ENCODE measurements at places on chromosomes 4 and X.

DNA sequence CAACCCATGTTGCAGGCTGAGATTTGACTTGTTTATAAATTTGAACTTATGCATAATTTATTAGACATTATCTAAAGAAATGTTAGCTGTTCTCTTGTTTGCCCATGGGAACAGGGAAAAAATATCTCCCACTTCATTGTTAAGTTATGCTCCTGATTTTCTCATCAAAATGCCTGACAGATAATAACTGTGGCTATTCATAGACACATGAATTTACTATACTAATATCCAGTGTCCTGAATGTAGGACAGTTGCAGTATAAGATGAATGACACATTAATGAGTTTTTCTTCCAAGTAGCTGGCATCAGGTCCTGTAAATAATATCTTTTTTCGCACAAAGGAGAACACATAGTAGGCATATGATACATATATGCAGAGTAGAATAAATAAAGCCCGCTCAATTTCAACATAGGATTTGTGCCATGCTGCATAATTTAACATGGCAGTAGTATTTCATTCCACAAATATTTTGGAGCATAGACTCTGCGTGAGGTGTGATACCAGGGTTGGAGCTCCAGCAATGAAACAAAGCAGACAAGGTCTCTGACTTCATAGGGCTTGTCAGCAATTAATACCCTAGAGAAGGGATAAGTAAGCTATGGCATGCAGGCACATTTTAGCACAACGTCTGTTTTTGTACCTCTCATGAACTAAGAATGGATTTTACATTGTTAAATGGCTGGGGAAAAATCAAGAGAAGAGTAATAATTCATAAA lies 40.4 kb upstream of the DDX53 start:
- H3K4me3 ChIP-seq: no peak overlapping the region
- no peaks in the 10 kb centered on the region for H3K36me3 ChIP-seq
- H3K27me3 ChIP-seq: no peaks in the 10 kb centered on the region
- no peak overlapping the region for H3K27ac ChIP-seq

DNA sequence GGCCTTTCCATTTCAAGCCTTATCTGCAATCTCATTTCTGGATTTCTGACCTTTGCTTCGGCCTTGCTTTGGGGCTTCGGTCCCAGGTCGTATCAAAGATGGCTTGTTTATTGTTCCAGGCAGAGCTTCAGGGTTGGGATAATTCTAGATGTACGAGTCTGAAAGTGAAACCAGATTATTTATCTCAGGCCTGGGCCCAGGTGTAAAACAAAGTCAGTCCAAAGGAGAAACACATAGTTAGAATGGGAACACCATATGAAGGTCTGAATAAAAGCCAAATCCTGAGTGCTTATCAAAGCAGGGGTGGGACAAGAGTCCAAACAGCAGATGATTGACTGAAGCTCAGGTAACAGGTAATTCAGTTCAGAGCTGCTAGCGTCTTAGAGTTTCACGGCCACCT lies 17.1 kb downstream of the PRIMPOL start:
- H3K27ac ChIP-seq: no peak overlapping the region
- no peaks in the 10 kb centered on the region for H3K27me3 ChIP-seq
- H3K36me3 ChIP-seq: peaks cover 4% of the 10 kb centered on the region
- H3K4me1 ChIP-seq: no peaks in the 10 kb centered on the region

- DNase-seq: no peak
- peaks cover 39% of the 10 kb centered on the region for H3K4me1 ChIP-seq
- no peaks in the 10 kb centered on the region for H3K36me3 ChIP-seq
- no peak overlapping the region for H3K4me3 ChIP-seq
- no peaks in the 10 kb centered on the region for H3K27me3 ChIP-seq
- H3K27ac ChIP-seq: no peak overlapping the region
Observed at GRCh38 chr4:70997546-70997945, 4.1 kb downstream of the DCK start.

DNA sequence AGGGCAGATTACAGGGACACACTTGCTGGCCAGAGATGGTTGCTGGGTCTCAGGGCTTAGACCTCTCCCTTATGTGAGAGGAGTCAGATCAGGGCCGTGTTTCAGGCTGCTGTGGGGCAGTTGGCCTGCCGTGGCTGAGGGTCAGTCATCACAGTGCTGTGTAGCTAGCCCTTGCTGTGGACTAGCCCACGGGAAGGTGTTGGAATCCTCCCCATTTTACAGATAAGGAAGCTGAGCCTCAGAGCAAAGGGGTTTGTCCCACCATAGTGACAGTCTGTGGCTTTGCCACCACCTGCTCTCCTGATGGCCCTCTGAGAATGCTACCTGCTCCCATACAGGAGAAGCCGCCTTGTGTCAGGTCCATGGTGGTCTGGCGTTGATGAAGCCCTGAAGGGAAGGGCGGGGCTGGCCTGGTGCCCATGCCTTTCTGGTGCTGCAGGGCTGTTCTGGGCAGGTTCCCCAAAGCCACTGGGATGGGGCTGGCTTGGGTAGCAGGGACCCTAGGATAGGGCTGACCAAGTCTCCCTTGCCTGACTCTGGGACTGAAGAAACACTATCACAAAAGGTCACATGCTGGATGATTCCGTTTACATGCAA lies 2.4 kb upstream of the FAM53A start:
- peaks cover 13% of the 10 kb centered on the region for H3K36me3 ChIP-seq
- no peak for DNase-seq
- no peak overlapping the region for H3K4me3 ChIP-seq
- no peak overlapping the region for H3K27ac ChIP-seq
- H3K4me1 ChIP-seq: peaks cover 28% of the 10 kb centered on the region

- no peaks in the 10 kb centered on the region for H3K4me1 ChIP-seq
- no peaks in the 10 kb centered on the region for H3K27me3 ChIP-seq
- DNase-seq: no peak
Observed at GRCh38 chrX:71665747-71666146, 1.6 kb upstream of the LOC101059915 start.

- H3K27ac ChIP-seq: no peak overlapping the region
- H3K4me3 ChIP-seq: no peak overlapping the region
- H3K36me3 ChIP-seq: no peaks in the 10 kb centered on the region
- no peak for DNase-seq
- H3K4me1 ChIP-seq: 0 out of 2 replicates have a peak, but pooled peaks cover 8% of the 10 kb centered on the region
- H3K27me3 ChIP-seq: no peaks in the 10 kb centered on the region
Observed at GRCh38 chr4:101292214-101292613, 55.1 kb downstream of the PPP3CA start.

DNA sequence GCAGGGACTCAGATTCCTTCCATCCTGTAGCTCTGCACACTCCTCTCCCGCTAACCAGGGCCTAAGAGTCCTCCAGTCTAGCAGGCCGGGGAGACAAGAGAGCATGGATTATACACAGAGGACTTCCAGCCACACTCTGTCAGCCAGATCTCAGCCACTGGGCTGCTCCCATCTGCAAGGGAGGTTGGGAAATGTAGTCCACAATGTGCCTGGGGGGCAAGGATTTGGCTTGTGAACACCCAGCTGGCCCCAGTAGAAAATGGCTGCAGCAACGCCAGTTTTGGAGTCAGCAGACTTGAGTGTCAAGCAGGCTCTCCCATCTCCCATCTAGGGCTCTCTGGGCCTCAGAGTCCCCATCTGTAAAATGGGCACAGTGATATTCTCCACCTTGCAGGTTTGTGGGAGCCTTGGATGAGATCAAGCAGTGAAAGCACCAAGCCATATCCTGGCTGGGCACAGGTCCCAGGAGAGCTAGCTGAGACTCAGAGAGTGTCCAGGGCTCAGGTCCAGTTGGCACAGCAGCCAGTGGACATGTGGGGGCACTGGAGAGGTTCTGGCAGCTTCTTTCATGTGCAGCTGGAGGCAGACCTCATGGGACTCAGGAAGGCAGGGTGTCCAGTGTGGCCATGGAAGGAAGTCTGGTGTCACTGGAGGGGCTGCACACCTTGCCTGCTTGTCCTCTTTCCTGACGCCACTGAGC lies 14.6 kb downstream of the PSAPL1 start:
- no peak overlapping the region for H3K4me3 ChIP-seq
- peaks cover 6% of the 10 kb centered on the region for H3K4me1 ChIP-seq
- no peak for DNase-seq
- H3K27ac ChIP-seq: no peak overlapping the region
- peaks cover 3% of the 10 kb centered on the region for H3K27me3 ChIP-seq

DNA sequence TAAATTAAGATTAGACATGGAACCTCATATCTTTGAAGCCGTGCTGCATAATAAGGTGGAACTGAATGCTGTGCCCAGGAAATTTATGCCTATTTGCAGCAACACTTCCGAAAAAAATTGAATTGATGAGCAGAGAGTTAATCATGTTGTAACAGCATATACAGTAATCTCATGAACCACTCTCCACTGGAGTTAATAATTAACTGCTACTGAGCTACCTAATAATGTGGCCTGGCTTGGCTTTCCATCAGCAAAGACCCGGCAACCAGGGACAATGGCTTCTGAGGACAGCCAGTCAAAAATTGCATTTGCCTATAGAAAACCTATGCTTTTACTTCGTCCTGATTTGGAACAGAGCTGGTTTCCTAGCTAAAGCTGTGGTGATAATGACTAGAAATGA lies 63.8 kb upstream of the GATB start:
- no peak overlapping the region for H3K4me3 ChIP-seq
- H3K27ac ChIP-seq: no peak overlapping the region
- H3K4me1 ChIP-seq: peaks cover 8% of the 10 kb centered on the region
- no peaks in the 10 kb centered on the region for H3K36me3 ChIP-seq

DNA sequence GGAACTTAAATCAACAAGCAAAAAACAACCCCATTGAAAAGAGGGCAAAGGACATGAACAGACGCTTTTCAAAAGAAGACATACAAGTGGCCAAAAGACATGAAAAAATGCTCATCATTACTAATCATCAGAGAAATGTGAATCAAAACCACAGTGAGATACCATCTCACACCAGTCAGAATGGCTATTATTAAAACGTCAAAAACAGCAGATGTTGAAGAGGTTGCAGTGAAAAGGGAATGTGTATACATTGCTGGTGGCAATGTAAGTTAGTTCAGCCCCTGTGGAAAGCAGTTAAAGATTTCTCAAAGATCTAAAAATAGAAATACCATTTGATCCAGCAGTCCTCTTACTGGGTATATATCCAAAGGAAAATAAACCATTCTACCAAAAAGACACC lies 22.6 kb downstream of the RTL9 start:
- no peaks in the 10 kb centered on the region for H3K36me3 ChIP-seq
- no peak for DNase-seq
- H3K4me1 ChIP-seq: no peaks in the 10 kb centered on the region
- H3K27me3 ChIP-seq: no peaks in the 10 kb centered on the region
- H3K27ac ChIP-seq: no peak overlapping the region
- no peak overlapping the region for H3K4me3 ChIP-seq

DNA sequence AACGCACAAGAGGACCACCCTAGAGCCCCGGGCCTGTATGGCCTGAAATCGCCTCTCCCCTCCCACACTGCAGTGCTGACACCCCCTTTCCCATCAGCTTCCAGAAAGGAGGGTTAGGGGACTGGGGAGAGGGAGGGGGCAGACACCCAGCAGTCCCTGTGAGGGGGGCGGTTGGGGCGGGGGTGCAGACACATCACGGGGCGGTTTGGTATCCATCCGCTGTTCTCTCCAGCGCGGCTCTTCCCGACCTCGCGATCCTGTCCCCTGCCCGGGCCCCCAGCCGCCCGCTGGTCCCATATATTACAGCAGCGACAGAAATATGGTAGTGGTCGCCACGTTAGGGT lies 404 bp upstream of the GPRASP2 start:
- no peak overlapping the region for H3K27ac ChIP-seq
- DNase-seq: no peak
- H3K4me3 ChIP-seq: no peak overlapping the region
- no peaks in the 10 kb centered on the region for H3K36me3 ChIP-seq
- H3K27me3 ChIP-seq: no peaks in the 10 kb centered on the region
- H3K4me1 ChIP-seq: no peaks in the 10 kb centered on the region

DNA sequence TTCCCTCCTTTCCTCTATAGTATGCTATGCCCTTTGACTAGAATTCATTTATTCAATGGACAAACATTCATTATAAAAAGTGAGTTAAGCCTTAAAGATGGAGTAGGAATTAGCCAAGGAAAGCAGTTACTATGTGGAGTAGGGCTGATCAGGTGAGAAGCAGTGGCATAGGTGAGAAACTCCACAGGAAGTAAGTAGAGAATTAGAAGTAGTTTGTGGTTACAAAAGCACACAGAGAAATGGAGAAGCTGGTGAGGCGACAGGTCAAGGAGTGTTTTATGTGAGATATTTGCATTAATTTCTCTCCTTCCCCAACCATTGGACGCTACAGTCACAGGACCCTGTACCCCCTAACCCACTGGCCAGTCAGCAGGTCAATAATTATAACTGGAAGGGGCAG lies 30.6 kb downstream of the SETD7 start:
- no peak for DNase-seq
- H3K36me3 ChIP-seq: no peaks in the 10 kb centered on the region
- no peak overlapping the region for H3K27ac ChIP-seq
- H3K27me3 ChIP-seq: no peaks in the 10 kb centered on the region
- H3K4me3 ChIP-seq: no peak overlapping the region

- no peaks in the 10 kb centered on the region for H3K27me3 ChIP-seq
- H3K36me3 ChIP-seq: no peaks in the 10 kb centered on the region
- no peak for DNase-seq
- H3K4me3 ChIP-seq: no peak overlapping the region
- H3K27ac ChIP-seq: no peak overlapping the region
Observed at GRCh38 chr4:20352163-20352431, 100.4 kb downstream of the SLIT2 start.

DNA sequence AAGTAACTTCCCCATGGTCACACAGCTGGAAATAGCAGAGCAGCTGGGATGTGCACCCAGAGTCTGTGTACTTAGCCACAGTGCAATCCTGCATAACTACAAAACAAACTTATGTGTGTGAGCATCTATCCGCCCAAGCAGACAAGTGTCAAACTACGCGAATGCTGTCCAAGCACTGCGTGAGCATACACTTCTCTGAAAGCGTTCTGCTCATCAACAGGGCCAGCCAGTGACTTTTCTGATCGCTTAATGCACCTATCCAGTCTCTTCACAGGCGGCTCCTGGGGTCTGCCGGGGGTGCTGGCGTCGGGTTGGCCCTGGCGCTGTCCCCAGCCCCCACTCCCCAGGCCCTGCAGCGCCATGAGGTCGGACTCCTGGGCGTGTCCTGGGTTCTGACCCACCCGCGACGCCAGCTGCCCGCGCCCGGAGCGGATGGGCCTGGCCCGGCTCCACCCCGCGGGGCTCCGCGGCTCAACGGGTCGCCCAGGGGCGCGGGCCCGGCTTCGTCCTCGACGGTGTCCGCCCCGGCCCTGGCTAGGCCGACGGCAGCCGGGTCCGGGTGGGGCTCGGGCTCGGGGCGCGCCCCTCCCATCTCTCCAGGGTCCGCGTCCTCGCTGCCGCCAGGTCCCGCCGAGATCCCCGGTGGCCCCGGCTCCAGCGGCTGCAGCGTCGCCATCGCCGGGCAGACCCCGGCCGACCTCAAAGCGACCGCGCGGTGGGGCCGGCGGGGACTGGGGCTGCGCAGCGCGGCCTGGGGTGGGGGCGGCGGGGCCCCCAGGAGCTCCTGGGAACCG lies 1.3 kb upstream of the ZNF141 start:
- H3K4me3 ChIP-seq: no peak overlapping the region
- no peak for DNase-seq
- H3K27ac ChIP-seq: no peak overlapping the region
- H3K27me3 ChIP-seq: no peaks in the 10 kb centered on the region

GRCh38 chr4:169314906-169315305 lies 44.1 kb upstream of the SH3RF1 start:
- no peak overlapping the region for H3K27ac ChIP-seq
- no peaks in the 10 kb centered on the region for H3K36me3 ChIP-seq
- DNase-seq: peak; percentile 91
- no peaks in the 10 kb centered on the region for H3K27me3 ChIP-seq
- H3K4me1 ChIP-seq: peaks cover 42% of the 10 kb centered on the region

- H3K27ac ChIP-seq: no peak overlapping the region
- no peak overlapping the region for H3K4me3 ChIP-seq
- H3K4me1 ChIP-seq: peaks cover 23% of the 10 kb centered on the region
- no peaks in the 10 kb centered on the region for H3K27me3 ChIP-seq
- DNase-seq: peak; percentile 46
Observed at GRCh38 chr4:105179539-105180401, 33.1 kb downstream of the TET2 start.
